Brain microvascular endothelial cell (primary cell): ENCODE measurements at places on chromosomes 4 and X.

- DNase-seq = no peak
These were observed 99.2 kb downstream of the PSAPL1 start for GRCh38 chr4:7335344-7336066.

GRCh38 chr4:37068580-37068979 is 176.0 kb upstream of the NWD2 start:
- DNase-seq = no peak

- DNase-seq = peak; percentile 82
These were observed 9.4 kb upstream of the MMAA start for GRCh38 chr4:145609481-145610427.

DNA sequence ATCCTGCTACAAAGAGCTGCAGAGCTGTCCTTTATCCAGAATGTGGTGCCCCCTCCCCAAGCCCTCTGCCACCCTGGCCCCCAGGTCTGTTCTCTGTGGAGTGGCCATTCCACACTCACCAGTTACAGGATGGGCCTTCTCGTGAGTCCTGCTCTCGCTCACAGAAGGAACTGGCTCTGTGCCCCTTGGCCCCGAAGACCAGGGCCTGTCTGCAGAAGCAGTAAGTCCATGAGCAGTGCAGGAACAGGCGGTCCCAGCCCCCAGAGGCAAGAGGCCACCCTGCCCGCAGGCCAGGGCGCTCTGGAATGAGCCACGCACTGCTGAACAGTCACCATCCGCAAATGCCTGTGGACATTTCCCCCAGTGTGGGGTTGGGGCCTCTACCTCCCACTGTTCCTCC is 92.2 kb downstream of the DCTD start:
- DNase-seq = no peak

- DNase-seq = peak; percentile 56
These were observed 335.8 kb upstream of the SFRP2 start for GRCh38 chr4:154124539-154125255.
